Effector memory CD4-positive, alpha-beta T cell (primary cell): ENCODE measurements at places on chromosomes 12 and 14.

DNA sequence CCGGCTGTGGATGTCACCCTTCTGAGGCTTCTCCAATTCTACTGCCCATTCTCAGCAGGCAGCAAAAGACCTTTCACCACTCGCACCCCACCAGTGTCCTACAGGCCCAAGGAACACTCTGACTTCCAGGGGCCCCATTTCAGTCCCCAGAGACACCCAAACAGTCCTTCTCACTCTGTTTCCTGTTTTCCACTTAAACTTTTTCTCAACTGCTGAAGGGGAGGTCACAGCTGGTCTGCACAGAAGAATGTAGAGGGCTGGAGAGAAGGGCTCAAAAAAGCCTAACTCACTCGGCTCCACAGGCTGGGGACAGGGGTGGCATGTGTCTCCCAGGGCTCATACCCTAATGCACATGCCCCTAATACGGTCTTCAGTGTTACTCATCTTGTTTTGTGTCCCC is 4.2 kb upstream of the DTX1 start:
- no peak for DNase-seq

- no peak for DNase-seq
These were observed 37.7 kb downstream of the CALM1 start for GRCh38 chr14:90434370-90435020.

DNA sequence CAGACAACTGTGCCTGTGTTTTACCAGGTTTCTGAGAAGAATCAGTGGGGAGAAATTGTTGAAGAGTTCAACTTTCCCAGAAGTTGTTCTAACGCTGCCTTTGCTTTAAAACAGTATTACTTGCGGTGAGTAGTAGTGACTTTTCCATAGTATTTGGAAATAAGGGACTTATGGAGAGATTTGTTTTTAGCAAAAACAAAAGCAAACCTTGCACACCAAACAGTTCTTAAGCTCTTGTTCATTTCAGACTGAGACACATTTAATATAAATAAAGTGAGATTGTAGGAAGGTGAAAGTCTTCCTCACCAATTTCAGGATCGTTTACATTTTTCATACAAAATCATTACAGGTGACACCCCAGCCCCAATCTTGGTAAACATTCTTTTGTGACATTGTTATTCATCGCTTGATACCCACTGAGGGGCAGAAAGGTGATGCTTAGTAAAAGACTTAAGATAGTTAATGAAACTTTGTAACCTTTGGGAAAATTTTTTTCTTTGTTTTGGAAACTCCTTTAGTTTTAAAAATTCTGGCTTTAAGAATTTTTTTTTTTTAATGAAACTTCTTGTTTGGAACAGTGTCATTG is 1.8 kb downstream of the ARID2 start:
- DNase-seq = no peak

- DNase-seq = no peak
These were observed 102.2 kb downstream of the KIF26A start for GRCh38 chr14:104240434-104241157.

DNA sequence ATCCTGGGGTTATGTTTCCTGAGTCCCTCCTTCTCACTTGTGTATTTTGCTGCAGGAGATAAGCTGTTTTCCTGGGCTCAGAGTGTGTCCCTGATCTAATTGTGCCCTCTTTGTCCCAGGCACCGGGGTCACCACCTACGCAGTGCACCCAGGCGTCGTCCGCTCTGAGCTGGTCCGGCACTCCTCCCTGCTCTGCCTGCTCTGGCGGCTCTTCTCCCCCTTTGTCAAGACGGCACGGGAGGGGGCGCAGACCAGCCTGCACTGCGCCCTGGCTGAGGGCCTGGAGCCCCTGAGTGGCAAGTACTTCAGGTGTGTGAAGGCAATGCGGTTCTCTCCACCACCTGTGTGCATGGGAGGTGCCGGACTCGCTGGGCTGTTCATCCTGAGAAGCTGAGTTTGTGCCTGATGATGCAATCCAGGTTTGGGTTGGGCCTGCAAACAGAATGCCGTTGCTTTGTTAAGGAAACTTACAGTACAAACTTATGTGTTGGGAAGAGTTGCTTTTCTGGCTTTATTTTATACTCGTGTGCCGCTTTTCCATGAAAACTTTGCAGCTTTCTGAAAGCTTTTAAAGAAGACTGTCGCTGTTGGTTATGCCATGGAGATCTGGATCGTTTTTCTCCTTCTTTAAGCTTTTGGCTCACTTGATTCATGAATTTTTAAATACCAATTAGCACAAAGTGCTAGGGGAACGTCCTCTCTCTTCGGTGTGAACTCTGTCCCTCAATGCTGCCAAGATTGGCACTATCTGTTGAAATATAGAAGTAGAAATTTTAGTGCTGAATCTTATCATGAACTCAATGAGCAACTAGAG is 27.6 kb downstream of the RDH12 start:
- DNase-seq = no peak

GRCh38 chr14:94498215-94498614 is 11.1 kb downstream of the SERPINA12 start:
- DNase-seq = no peak

GRCh38 chr14:100727873-100728240 is 1.2 kb downstream of the DLK1 start:
- no peak for DNase-seq

- no peak for DNase-seq
These were observed 176.1 kb downstream of the RMST start for GRCh38 chr12:97638739-97639138.

DNA sequence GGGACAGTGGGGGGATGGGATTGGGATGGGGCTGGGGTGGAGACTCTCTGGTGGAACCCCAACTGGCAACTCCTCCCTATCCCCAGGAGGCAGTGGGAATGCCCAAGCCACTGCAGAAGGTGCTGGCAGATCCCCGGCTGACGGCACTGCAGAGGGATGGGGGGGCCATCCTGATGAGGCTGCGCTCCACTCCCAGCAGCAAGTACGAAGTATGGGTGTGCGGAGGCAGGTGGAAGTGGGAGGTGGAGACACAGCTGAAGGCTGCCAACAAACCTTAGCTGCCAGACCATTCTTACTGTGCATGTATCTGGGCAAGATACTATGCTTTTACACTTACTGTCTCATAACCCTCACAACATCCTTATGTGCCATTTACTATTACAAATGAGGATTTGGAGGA is 8.2 kb downstream of the ARHGEF40 start:
- DNase-seq = no peak

DNA sequence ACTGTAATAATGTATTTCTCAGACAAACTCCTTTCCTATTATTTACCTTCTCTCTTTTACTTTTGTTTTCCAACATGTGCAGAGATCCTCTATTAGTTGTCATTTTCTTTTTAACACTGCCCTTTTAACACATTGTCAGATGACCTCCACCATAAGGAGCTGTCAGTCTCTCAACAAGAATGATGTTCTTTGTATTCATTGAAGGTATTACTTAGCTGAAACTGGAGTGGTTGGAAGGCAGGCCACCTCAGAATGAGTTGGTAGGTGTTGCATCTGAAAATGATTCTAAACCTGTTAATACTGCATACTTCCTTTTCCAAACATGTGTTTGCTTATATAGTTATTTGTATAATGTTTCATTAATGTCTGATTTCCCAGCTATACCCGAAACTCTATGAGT is 16.9 kb downstream of the TMEM117 start:
- DNase-seq = no peak
